ENCODE measurements at places on chromosomes 13 and 19. TPM values are rescaled to one million over a fixed set of nuclear protein-coding genes. Genes with fewer than 3 reads are reported as not detected.

DNA sequence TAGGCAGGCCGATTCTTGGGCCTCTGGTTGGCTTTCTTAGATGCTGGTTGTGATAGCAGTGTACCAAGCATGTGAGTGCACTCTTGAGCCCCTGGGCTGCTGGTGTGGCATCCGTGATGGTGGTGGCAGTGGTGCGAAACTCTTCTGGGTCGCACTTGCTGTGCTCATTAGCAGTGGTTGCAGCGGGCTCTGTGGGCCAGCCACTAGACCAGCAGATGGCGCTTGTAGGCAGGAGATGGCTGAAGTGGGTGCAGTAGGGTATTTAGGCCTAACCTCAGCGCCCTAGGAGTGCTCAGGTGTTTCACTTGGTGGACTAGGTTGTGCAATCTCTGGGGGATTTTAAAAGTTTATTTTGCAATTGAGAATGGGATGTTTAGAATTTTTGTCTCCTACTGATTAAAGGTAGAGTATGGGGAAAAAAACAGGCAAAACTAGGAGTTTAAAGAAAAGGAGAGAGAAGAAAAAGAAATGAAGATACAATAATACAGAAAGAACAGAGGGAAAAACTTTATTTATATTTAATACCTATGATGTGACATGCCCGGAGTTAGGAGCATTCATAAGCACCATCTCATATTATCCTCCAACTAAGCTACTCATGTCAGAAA lies 4.3 kb upstream of the ZNF17 start:
- H3K4me1 ChIP-seq: peaks cover 13% of the 10 kb centered on the region
- no peak overlapping the region for H3K4me3 ChIP-seq
- no peak overlapping the region for H3K27ac ChIP-seq

DNA sequence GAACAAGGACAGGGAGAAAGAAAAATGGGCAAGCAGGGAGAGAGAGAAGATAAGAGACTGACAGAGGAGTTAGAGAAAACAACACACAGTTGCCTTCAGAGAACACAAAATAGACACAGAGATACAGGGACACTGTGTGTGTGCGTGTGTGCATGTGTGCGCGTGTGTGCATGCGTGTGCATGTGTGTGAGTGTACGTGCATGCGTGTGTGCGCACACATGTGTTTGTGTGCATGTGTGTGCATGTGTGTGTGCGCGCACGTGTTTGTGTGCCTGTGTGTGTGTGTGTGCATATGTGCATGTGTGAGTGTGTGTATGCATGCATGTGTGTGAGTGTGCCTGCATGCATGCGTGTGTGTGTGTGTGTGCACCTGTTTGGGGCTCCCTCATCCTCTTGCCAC lies 5.9 kb upstream of the PLAUR start:
- no peak overlapping the region for H3K4me3 ChIP-seq
- H3K4me1 ChIP-seq: peaks cover 2% of the 10 kb centered on the region
- H3K36me3 ChIP-seq: no peaks in the 10 kb centered on the region
- no peak for DNase-seq
- no peaks in the 10 kb centered on the region for H3K27me3 ChIP-seq

The IGFL3 gene
- total RNA-seq: not detected

GRCh38 chr19:45958769-45959516 lies 14.7 kb downstream of the NOVA2 start:
- H3K36me3 ChIP-seq: no peaks in the 10 kb centered on the region
- H3K4me1 ChIP-seq: no peaks in the 10 kb centered on the region
- no peak overlapping the region for H3K4me3 ChIP-seq
- H3K27me3 ChIP-seq: peaks cover 12% of the 10 kb centered on the region

GRCh38 chr19:5563935-5564612 lies 3.7 kb downstream of the TINCR start:
- no peaks in the 10 kb centered on the region for H3K36me3 ChIP-seq
- H3K27me3 ChIP-seq: peaks cover 31% of the 10 kb centered on the region
- H3K4me1 ChIP-seq: peaks cover 4% of the 10 kb centered on the region
- no peak overlapping the region for H3K27ac ChIP-seq
- no peak for DNase-seq

The MYH14 gene
- total RNA-seq: not detected

DNA sequence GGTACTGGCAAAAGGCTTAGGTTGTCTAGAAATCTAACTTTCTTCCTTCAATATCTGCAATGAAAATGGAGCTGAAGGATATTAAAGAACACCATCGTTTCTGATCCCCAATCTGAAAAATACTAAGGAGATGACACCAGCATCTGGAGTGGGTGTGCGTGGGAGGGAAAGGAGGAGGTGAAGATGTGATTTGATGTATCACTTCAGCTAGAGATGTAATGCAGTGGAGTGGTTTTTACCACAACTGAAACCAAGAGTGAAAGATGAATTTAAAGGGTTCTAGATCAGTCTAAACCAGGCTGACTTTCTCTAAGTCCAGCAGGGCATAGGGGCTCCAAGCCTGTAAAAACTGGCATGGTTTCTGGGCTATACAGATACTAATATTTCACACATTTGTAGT lies 148.4 kb downstream of the AKAP11 start:
- DNase-seq: no peak
- H3K4me3 ChIP-seq: no peak overlapping the region
- no peaks in the 10 kb centered on the region for H3K4me1 ChIP-seq
- no peak overlapping the region for H3K27ac ChIP-seq
- no peaks in the 10 kb centered on the region for H3K27me3 ChIP-seq

DNA sequence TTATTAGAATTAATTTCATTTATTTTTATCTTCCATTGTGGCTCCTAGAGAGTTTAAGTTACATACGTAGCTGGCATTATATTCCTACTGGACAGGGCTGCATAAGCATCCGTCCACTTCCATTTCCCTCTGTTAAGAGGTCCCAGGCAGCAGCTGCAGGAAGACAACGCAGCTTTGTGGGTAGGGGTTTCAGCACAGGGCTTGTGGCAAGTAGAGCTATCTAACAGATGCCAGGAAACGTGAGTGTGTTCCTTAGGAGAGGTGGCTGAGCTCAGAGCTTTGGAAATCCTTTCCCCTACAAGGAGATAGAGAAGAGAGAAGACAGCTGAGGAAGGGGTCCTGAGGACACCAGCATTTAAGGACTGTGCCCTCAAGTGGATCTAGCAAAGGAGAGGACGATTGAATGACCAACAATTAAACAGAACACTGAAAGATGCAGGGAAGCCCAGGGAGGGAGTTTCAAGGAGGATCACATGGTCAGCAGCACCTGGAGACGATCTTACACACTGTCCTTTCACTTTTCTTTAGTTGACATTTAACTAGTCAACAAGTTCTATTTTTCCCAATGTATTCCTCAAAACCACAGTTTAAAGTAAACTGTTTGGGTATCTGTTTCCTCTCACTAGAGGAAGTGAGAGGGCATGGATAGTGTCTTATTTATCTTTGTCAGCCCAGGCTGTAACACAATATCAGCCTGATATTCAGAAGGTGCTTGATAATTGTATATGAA lies 2.3 kb upstream of the N4BP2L1 start:
- H3K4me1 ChIP-seq: peaks cover 28% of the 10 kb centered on the region
- H3K4me3 ChIP-seq: no peak overlapping the region
- H3K27ac ChIP-seq: no peak overlapping the region
- H3K27me3 ChIP-seq: no peaks in the 10 kb centered on the region
- DNase-seq: no peak

The CPB2 gene
- total RNA-seq: not detected

- no peaks in the 10 kb centered on the region for H3K36me3 ChIP-seq
- DNase-seq: no peak
- peaks cover 6% of the 10 kb centered on the region for H3K4me1 ChIP-seq
- peaks cover 50% of the 10 kb centered on the region for H3K27me3 ChIP-seq
- H3K27ac ChIP-seq: no peak overlapping the region
- no peak overlapping the region for H3K4me3 ChIP-seq
Measured at GRCh38 chr19:50777830-50778303, 7.6 kb downstream of the GPR32 start.

DNA sequence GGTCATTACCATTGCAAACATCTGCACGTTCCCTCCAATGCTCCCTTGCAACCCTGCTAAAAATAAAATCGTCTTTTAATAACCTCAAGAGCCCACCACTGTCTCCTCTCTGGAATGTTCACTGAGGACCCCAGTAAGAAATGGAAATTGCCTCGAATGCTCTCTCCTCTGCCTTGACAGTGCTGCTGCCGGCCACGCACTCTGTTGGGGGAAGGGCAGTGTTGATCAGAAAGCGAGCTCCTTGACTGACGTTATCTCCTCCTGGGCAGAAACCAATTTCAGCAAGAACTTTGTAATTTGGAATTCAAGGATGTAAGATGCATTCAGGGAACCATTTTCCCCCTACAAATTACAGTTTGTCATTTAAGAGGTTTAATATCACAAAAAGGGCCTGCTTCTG lies 718.5 kb downstream of the UQCRFS1 start:
- no peaks in the 10 kb centered on the region for H3K27me3 ChIP-seq
- no peaks in the 10 kb centered on the region for H3K36me3 ChIP-seq
- no peak overlapping the region for H3K4me3 ChIP-seq
- no peak overlapping the region for H3K27ac ChIP-seq
- no peak for DNase-seq
- H3K4me1 ChIP-seq: no peaks in the 10 kb centered on the region

DNA sequence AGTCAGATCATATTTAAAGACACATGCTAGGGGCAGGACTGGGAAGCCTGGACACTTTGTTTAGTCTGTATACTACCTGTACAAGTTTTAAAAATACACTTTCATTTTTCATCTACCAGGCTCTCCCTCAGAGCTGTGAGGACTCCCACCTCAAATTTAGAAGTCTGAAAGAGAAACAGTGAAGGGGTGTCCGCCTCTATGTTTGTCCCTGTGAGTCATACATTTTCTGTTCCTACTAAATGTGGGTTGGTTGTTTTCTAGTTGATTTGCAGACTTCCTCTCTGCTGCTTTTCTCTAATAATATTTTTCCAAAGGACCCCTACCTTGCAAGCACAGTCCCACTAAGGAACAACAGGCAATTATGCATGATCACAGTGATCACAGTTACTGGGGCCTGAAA lies 110.5 kb downstream of the ENOX1 start:
- no peaks in the 10 kb centered on the region for H3K27me3 ChIP-seq
- no peak overlapping the region for H3K4me3 ChIP-seq
- no peaks in the 10 kb centered on the region for H3K36me3 ChIP-seq
- H3K4me1 ChIP-seq: no peaks in the 10 kb centered on the region

GRCh38 chr19:32646556-32646955 lies 28.4 kb downstream of the ANKRD27 start:
- H3K27ac ChIP-seq: no peak overlapping the region
- H3K4me3 ChIP-seq: no peak overlapping the region
- H3K36me3 ChIP-seq: peaks cover 44% of the 10 kb centered on the region

GRCh38 chr19:16814526-16815100 lies 14.6 kb upstream of the SIN3B start:
- H3K4me3 ChIP-seq: no peak overlapping the region
- no peak for DNase-seq
- H3K4me1 ChIP-seq: no peaks in the 10 kb centered on the region
- H3K27me3 ChIP-seq: no peaks in the 10 kb centered on the region

The RGL3 gene
- total RNA-seq: not detected

GRCh38 chr19:30791088-30791487 lies 418.9 kb downstream of the ZNF536 start:
- no peak overlapping the region for H3K27ac ChIP-seq
- no peaks in the 10 kb centered on the region for H3K36me3 ChIP-seq
- DNase-seq: no peak
- H3K27me3 ChIP-seq: peaks cover 2% of the 10 kb centered on the region
- no peaks in the 10 kb centered on the region for H3K4me1 ChIP-seq
- H3K4me3 ChIP-seq: no peak overlapping the region

The ZBTB32 gene
- total RNA-seq: 3.3 TPM

DNA sequence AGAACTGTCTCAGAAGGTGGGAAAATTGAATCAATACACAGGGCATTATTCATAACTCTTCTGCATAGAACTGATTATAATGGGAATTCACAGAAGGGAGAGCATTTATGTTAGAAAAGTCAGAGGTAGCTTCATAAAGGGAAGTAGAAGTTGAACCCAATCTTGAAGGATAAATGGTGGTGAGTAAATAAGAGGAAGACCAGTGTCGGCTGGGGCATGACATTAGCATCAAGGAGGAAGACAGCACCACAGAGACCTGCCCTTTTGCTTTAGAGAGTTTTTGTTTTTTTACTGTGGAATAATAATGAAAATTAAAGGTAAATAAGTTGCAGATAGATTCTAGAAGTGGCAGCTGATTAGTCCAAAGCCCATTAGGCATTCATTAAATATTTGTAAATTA lies 21.9 kb downstream of the CDC16 start:
- no peak for DNase-seq
- no peak overlapping the region for H3K4me3 ChIP-seq
- no peaks in the 10 kb centered on the region for H3K27me3 ChIP-seq
- peaks cover 4% of the 10 kb centered on the region for H3K4me1 ChIP-seq
- H3K36me3 ChIP-seq: peaks cover 91% of the 10 kb centered on the region

GRCh38 chr19:6533000-6533328 lies 2.1 kb downstream of the TNFSF9 start:
- H3K27me3 ChIP-seq: peaks cover 15% of the 10 kb centered on the region
- H3K4me3 ChIP-seq: peak overlapping the region; percentile 55
- no peak overlapping the region for H3K27ac ChIP-seq
- H3K4me1 ChIP-seq: peaks cover 55% of the 10 kb centered on the region
- DNase-seq: no peak
- H3K36me3 ChIP-seq: no peaks in the 10 kb centered on the region

- peaks cover 17% of the 10 kb centered on the region for H3K4me1 ChIP-seq
- H3K36me3 ChIP-seq: no peaks in the 10 kb centered on the region
- no peak for DNase-seq
- H3K4me3 ChIP-seq: no peak overlapping the region
- no peak overlapping the region for H3K27ac ChIP-seq
Measured at GRCh38 chr19:50433201-50434180, 799 bp downstream of the MYBPC2 start.

The C19orf38 gene
- 2.1 TPM for total RNA-seq

The ZNF208 gene
- 3.8 TPM for total RNA-seq
